Amniotic stem cell (primary cell): ENCODE measurements at places on chromosomes 16 and 17.
A peak's percentile ranks its signal among the peaks of the same experiment; 100 is the strongest.

- no peak for DNase-seq
Observed at GRCh38 chr17:66752411-66752810, 82.5 kb upstream of the CACNG5 start.

DNA sequence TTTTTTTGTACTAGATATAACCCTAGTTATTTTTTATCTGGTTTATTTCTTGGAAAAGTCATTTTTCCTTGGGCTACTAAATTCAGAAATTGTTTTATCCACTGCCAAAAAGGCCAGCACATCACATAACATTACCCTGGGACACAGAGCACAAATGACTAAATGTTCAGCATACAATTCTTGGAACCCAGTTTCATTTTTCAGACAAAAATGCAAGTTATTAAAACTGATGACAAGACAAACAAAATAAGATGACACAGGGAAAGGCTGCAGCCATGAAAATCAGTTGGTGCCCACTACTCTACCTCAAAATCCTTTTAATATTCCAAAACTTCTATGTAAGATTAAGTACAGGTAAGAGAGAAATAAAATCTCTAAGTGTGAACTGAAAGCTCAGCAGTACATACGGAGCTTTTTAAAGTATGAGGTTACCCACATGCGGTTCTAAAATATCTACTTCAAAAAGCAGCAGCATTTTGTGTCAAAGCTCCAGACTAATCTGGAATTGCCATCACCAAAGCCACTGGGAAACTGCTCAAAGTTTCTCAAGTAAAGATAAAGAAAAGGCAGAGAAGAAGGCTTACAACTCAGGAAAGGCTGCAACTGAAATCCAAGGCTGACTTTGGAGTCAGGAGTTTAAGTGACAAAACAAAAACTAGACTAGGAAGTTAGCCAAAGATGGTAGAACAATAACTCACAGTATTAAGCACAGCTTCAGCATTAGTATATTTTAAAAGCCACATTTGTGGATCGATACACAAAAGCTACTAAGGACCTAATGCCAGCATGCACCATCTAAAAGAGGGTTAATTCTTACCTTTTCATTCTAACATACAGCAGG lies 41.4 kb downstream of the AP1G1 start:
- no peak for DNase-seq

DNA sequence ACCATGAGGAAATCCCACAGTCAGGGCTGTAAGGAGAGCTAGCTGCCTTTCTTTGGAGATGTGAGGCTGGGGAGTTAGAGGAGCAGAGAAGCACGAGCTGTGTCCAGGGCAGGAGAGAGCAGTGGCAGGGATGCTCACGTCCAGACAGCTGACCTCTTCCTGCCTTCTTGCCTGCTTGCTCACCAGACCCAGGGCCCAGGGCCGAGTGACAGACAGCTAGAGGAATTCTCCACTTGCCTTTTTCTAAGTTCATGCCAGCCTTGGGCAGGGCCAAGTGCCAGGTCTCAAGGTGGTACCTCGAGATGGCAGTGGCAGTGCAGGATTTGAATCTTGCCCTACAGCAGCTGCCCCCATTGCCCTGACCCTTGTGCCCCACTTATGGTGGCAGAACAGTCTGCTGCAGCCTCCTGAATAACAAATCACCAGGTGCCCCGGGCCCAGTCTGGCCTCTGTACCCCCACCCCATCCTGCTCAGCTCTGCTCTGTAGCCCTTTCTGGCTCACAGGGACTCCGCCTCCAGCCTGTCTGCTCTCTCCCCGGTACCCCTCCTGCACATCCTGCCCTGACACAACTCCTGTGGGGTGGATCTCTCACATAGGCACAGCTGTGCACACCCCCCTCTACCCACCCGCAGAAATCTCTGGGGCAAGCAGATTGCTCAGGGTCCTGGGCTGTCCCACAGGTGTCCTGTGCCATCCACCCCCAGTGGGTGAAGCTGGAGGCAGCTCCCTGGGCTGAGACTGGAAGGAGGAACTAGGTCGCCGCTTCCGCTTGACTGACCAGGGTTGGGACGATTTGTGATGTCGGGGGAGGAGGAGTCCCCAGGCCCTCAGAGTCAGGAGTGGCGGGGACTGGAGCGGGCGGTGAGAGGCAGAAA lies 25.9 kb downstream of the GRIN2C start:
- DNase-seq = peak; percentile 7

- DNase-seq = no peak
Observed at GRCh38 chr16:26189536-26189935, 497.8 kb downstream of the HS3ST4 start.

DNA sequence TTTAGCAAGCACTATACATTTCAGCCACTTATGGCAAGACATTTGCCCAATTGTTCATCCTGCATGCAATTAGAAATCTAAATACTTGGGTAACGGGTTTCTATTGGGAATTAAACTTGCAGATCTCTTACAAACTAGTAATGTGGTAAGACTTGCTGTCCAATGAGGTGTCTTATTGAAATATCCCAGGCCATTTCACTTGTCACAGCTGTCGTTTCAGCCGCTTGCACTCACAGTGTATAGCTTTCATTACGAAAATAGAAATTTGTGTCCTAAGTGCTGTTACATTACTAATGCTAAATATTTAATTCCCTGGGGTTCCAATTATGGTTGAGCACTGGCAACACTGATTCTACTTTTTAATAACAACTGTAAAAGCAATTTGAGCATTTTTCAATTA lies 40.3 kb upstream of the IRX5 start:
- DNase-seq = no peak

DNA sequence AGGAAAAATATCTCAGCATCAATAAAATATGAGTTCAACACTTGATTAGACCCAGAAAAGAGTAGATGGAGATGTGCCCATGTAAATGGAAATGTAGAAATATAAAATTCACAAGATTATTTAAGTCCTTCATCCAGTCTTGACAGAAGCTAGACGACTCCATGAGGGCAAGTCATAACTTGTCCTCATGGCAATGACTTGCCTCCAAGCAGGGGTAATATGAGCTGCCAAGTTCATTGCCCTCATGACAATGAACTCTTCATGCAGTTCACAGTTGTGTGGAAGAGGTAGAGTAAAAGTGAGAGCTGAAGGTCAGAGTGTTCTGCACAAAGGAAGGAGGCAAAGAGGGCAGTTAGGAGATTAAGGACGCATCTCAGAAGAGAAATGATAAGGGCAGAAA lies 22.3 kb downstream of the CDH11 start:
- DNase-seq = no peak

GRCh38 chr17:10127819-10128425 lies 70.5 kb downstream of the GAS7 start:
- peak; percentile 88 for DNase-seq

DNA sequence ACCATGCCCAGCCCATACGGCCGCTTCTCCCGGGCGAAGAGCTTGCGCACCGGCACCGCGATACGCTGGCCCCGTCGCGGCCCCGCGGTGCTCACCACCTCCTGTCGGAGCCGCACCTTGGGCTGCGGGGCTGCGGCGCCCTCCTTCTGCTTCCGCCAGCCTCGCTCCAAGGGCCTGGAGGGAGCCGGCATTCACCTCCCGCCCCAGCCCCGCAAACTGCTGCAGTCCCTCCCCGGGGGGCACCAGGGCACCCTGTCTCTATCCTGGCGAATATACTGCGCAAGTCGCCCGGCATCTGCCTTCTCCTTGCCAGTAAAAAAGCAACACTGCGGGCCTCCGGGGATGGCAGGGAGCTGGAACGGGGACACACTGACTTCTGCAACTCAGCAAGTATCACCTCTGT lies 8.3 kb downstream of the SNRNP25 start:
- no peak for DNase-seq

GRCh38 chr16:89161763-89162713 lies 9.5 kb upstream of the CDH15 start:
- no peak for DNase-seq

- DNase-seq = no peak
Observed at GRCh38 chr16:2426941-2427361, 2.3 kb upstream of the CCNF start.

DNA sequence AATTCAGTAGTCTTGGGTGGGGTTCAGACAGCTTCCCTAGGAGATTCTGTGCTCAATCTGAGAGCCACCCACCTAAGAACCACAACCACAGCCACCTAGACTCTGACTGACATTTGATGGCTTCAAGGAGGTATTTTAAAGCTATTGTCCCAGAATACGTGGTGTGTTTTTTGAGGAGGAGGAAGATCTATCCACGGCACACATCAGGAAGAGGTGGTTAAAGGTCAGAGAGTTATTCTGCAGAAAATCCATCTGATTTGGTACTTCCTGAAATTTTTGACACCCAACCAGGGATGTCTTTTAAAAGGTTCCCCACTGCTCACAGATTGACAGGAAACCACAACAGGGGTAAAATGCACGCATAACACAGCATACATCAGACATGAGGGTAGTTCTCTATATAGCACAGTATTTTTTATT lies 25.1 kb downstream of the SMARCE1 start:
- DNase-seq = no peak

- no peak for DNase-seq
Observed at GRCh38 chr16:22217890-22218730, 12.0 kb downstream of the EEF2K start.

DNA sequence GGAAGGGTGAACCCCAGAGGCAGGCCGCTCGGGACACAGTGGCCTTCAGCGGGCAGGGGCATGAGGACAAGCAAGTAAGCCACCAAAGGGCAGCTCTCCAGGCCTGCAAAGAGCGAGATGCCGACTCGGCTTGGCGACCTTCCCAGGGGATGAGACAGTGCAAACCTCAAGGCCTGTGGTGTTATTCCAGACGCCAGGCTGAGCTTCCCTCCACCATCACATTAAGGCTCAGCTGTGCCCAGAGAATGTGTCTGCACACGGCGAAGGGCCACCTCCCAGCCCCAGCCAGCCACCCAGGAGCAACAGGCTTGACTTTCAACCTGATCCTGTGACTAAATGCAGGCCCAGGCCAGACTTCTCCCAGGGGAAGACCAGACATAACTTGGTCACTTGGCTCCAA lies 251.4 kb downstream of the SOX9 start:
- DNase-seq = no peak

DNA sequence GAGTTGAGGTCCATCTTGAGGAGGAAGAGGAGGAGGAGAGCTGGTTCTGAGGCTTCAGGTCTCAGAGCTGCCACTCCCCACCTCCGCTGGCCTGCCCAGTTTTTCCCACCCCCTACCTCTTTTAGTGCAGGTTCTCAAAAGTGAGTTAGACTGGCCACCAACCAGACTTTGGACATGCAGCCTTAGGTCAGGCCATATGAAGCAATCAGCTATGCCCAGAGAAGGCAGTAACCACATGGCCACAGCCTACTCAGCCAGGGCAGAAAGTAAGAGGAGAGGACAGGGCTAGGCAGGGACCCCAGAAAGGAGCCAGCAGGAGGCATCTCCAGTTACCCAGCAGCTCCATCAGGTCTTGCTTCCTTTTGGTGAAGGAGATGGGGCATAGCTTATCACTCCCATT lies 9.0 kb downstream of the MYO15A start:
- no peak for DNase-seq

DNA sequence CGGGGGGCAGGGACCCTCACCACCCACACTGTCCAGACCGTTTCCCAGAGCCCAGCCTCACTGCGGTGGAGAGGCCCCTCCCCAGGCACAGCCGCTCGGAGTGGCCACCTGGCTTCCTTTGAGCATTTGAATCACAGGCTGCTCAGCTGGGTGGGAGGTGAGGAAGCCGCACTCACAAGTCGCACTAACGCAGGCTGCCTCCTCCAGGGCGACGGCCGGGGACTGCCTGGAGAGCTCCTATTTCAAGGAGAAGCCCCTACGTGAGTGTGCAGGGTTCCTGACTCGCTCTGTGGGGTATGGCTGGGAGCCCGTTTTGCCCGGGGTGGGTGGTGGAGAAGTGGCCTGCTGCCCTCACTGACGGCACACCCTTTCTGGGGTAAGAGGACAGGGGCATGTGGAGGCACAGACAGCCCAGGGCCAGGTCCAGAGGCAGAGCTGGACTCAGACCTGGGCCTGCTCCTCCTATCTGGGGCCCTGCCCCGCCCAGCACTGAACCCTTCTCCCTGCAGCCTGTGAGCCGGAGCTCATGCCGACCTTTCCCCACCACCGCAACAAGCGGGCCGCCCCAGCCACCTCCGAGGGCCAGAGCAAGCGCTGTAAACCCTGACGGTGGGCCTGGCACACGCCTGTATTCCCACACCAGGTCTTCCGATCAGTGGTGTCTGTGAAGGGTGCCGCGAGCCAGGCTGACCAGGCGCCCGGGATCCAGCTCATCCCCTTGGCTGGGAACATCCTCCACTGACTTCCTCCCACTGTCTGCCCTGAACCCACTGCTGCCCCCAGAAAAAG lies 6.2 kb downstream of the SPATA2L start:
- DNase-seq = no peak

DNA sequence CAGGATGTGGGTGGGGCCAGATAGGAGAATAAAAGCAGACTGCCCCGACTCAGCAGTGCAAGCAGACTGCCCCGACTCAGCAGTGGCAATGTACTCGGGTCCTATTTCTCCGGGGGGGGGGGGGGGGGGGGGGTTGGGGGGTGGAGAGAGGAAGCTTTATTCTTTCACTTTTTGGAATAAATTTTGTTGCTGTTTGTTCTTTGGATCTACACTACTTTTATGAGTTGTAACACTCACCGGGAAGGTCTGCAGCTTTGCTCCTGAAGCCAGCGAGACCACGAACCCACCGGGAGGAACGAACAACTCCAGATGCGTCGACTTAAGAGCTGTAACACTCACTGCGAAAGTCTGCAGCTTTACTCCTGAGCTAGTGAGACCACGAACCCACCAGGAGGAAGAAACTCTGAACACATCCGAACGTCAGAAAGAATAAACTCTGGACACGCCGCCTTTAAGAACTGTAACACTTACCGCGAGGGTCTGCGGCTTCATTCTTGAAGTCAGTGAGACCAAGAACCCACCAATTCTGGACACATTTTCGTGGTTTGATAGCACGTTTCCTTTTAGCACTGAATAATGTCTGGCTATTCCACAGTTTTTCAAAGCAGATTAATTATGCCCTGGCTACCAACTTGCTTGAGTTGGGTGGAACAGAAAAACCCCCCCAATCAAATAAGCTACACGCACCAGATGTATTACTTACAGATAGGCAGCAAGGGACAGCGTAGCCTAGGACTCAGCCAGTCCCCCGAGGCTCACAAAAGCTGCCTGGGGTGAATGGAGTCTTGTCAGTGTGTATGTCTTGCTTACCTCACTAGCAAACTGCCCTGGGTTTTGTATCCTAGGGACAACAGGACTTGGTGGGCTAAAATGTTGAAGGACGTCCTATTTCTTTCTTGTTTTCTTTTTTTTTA lies 11.9 kb downstream of the FZD2 start:
- DNase-seq = no peak

GRCh38 chr16:4801051-4801961 lies 1.1 kb downstream of the ROGDI start:
- no peak for DNase-seq

GRCh38 chr17:404703-405102 lies 52.1 kb upstream of the RPH3AL start:
- no peak for DNase-seq

GRCh38 chr16:24145927-24146326 lies 110.2 kb upstream of the CACNG3 start:
- DNase-seq = no peak

DNA sequence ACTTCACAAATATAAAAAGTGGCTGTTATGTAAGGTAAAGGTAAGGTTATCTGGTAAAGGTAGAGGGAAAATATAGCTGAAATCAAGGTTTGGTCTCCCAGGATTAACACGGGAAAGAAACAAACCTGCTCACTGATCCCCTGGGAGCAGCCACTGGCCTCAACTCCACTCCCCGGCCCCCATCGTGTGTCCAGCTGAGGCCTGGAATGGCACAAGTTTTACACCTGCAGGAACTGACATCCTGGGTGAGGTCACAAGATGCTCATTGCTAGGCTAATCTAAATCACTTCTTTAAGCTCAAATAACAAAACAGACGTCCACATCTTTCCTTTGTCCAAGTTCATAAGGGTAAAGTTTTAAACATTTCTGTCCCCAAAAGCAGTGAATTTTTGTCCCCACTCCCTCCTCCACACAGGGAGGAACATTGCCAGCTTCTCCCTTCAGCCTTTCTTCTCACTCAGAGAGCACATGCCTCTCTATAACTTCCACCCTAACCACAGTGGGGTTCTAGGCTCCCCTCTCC lies 46.3 kb downstream of the ERN1 start:
- no peak for DNase-seq
